ENCODE measurements at places on chromosomes 5 and 9.

- DNase-seq = peak; percentile 23
Observed at GRCh38 chr5:131854134-131854533, 57.3 kb upstream of the FNIP1 start.

- DNase-seq = no peak
Observed at GRCh38 chr9:127714951-127715469, 453 bp downstream of the PTRH1 start.

DNA sequence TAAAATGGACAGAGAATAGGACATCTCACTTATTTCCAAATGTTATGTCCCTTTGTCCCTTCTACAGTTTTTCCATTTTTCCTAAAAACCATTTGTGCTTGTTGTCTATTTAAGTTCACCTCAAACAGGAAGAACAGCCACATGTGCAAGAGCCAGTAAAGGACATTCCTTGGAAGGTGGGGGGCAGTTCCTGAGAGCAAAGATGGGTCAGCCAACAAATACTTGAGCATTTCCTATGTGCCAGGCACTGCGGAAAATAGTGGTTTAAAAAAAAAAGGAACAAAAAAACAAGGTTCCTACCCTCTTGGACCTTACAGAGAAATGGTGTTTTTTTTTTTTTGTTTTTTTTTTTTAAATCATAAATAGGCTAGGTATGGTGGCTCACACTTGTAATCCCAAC, 26.8 kb downstream of the ANP32B start:
- DNase-seq = peak; percentile 6

- peak; percentile 73 for DNase-seq
Observed at GRCh38 chr5:34530637-34531036, 125.5 kb upstream of the RAI14 start.

DNA sequence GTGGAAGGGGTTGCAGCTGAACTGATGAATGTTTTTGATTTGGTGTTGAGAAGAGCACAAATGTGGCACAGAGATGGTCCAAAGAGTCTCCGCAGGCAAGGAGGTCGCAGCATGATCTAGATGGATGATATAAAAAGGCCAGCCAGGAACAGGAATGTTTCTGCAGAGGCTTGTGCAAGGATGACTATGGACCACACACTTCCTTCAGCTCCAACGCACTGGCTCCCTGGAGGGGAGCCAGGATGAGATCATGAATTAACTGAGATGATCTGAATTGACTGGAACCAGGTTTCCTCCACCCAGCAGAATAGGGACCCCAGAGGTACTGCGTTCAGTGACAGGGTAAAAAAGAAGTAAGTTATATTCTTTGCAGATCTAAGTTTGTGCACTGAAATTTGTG, 89.0 kb downstream of the ARSB start:
- DNase-seq = peak; percentile 36

GRCh38 chr9:88874391-88874790, 116.9 kb upstream of the S1PR3 start:
- peak; percentile 8 for DNase-seq

DNA sequence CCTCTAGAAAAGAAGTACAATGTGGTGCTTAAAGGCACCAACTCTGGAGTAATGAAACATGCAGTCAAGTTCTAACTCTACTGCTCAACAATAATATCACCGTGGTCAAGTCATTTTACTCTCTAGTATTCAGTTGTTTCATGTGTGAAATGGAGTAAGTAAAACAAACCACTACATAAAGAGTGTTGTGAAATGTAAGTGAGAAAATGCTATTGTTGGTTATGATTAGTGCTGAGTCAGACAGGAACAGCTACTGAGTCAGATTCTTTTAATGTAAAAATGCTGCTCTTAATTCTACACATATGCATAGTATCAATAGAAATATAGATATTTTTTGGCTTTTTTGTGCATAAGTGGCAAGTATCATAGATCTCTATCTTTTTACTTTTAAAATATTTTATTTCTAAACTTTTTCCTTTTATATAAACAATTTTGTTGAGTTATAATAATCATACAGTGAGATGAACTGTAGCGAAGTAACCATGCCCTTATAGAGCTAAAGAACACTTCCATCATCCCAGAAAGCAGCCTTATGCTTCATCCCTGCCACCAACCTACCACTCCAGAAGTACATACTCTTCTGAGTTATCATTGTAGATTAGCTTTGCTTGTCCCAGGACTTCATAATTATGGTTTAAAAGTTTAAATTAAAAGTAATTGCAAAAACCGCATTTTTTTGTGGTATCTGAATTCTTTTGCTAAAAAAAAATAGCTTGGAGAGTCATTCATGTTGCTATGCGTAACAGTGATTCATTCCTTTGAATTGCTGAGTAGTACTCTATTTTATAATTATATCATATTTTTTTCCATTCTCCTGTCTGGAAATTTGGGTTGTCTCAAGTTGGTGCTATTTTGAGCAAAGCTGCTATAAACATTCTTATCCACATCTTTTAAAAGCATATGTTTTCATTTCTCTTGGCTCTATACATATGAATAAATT, 548.2 kb upstream of the CLINT1 start:
- DNase-seq = peak; percentile 45

All from fibroblast of villous mesenchyme (primary cell).